ENCODE measurements at places on chromosomes 2 and 18. TPM values are rescaled to one million over a fixed set of nuclear protein-coding genes. Genes with fewer than 3 reads are reported as not detected.

GRCh38 chr2:23249348-23249747 is 135.6 kb upstream of the KLHL29 start:
- DNase-seq, result no peak

- no peak for DNase-seq
These were observed 18.9 kb downstream of the KCNG3 start for GRCh38 chr2:42474765-42475454.

- no peak for DNase-seq
These were observed 156.8 kb downstream of the L3MBTL4 start for GRCh38 chr18:6257950-6258349.

- no peak for DNase-seq
These were observed 8.8 kb downstream of the EFEMP1 start for GRCh38 chr2:55914786-55915185.

DNA sequence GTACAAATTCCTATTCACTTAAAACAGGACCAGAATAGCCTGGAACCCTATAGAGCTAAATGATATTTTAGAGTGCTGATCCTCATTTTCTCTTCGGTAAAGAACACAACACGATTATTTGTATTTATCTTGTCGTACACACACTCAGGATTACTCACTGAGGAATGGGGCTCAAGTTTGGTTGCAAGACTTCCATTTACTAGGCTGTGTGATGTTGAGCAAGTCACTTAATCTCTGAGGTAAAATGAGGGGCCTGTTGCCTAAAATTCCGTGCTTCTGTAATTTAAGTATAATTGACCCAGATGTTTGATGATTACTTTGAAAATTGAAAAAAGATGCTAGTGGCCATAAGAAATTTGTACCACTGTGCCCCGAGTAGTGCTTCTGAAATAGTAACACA is 42.6 kb upstream of the MAP4K3 start:
- DNase-seq, result no peak

DNA sequence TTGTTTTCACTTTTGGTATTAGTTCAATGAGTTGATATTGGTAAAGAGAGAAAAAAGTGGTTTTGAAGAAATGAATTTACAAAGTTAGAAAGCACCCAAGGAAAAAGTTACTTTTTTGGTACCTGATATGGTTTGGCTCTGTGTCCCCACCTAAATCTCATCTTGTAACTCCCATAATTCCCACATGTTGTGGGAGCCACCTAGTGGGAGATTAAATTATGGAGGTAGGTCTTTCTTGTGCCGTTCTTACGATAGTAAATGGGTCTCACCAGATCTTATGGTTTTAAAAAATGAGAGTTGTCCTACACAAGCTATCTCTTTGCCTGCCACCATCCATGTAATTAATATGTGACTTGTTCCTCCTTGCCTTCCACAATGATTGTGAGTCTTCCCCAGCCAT is 965.6 kb upstream of the NRXN1 start:
- DNase-seq, result peak; percentile 15

GRCh38 chr2:105384216-105384615 is 14.6 kb downstream of the FHL2 start:
- no peak for DNase-seq

GRCh38 chr2:191622374-191623320 is 55.3 kb upstream of the NABP1 start:
- peak; percentile 76 for DNase-seq

GRCh38 chr2:220374282-220374681 is 746.9 kb downstream of the SLC4A3 start:
- no peak for DNase-seq

DNA sequence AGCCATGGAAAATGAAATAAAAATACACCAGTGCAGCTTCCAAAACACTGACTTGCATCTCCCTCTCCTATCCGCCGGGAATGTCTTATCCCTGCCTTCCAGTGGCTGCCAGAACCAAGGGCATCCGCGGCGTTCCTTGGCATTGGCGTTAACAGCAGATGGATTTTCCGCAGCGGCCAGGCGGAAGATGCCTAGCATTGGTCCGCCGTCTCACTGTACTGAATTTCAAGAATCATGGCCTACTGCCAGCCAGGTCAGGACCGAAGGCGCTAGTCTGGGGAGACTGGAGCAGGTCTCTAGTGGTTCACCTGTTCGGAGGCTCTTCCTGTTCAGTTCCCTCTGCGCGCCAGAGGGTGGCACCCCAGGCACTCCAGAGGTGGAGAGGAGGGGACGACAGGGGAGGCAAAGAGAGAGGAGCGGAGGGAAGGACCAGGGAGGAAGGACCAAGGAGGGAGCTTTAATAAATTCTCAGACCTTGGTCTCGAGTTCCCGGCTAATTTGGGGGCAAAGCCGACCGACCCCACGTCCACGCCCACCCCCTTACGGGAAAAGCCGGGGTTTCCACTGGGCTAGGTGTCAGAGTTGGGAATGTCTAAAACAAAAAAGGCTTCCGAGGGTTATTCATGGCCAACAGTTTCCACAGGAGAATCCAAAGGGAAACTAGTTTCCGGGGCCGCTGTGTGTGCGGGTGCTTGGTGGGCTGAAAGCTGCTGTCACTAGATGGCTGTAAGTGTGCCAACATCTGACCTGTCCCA is 3.7 kb upstream of the BCL2L11 start:
- DNase-seq, result peak; percentile 61

DNA sequence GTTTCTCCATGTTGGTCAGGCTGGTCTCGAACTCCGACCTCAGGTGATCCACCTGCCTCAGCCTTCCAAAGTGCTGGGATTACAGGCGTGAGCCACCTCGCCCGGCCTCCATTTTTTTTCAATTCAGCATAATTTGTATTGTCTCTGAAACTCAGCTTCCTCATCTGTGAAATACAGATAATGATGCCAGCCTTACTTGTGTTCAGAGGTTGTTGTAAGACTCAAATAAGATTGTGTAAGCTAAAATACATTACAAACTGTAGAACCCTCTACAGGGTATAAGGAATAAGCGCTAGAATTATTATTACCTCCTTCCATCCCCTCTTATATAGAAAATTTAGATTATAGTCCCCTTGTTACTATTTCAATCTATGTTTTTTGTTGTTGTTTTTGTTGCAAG is 24.8 kb upstream of the STARD7 start:
- no peak for DNase-seq

DNA sequence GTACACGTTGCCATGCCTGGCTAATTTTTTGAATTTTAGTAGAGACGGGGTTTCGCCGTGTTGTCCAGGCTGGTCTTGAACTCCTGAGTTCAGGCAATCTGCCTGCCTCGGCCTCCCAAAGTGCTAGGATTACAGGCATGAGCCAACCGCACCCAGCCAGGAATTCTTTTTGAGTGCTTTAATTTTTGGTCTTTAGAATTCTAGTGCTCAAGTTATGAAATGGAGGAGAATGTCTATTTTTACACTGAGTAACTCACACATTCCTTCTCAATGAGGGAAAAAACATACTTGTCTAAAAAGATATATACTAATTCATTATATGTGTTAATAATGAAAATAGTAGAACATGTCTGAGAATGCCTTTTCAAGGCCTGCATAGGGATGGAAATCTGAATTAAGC is 8.5 kb downstream of the ZNF396 start:
- no peak for DNase-seq

- no peak for DNase-seq
These were observed 107.3 kb downstream of the CABYR start for GRCh38 chr18:24246143-24246542.

GRCh38 chr18:505483-506122 is 5.1 kb upstream of the COLEC12 start:
- no peak for DNase-seq

DNA sequence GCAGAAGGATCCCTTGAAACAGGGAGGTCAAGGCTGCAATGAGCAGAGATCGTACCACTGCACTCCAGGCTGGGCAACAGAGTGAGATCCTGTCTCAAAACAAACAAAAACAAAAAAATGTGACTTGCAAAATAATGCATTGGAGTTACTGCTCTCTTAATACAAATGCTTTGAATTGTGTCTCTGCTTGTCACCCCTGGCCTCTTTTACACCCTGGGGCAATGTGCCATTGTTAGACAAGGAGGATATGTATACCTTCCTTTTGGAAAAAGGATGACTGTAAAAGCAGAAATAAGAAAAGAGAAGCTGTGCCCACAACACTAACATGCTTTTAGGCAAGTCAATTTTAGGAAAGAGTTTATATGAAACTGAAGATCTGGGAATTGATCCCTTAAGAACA is 20.8 kb upstream of the C2orf74 start:
- no peak for DNase-seq

- peak; percentile 70 for DNase-seq
These were observed 149.1 kb downstream of the RHBDD1 start for GRCh38 chr2:226984750-226985582.

DNA sequence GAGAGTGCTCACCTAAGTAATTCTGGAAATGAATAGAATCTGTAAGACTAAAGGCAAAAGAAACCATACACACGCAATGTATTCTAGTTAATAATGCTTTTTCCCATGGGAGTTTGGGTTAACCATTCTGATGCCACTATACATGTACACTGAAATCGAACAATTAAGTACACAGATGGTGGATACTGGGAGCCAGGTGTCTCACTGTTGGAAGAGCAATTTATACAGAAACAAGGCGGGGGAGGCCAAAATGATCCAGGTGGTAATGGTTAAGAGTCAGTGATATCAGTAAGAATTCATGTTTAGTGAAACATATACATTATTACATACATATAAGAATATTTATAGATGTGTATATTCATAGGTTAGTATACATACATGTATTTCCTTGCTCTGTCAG is 67.2 kb downstream of the TMEM131 start:
- DNase-seq, result no peak

NOL4 gene
- not detected for total RNA-seq

FIGN gene
- total RNA-seq, result 1.4 TPM

LTBP1 gene
- 6.6 TPM for total RNA-seq

MERTK gene
- total RNA-seq, result 3.9 TPM

DPP10 gene
- total RNA-seq, result 0.26 TPM
